ENCODE measurements at places on chromosomes 3 and 15.

DNA sequence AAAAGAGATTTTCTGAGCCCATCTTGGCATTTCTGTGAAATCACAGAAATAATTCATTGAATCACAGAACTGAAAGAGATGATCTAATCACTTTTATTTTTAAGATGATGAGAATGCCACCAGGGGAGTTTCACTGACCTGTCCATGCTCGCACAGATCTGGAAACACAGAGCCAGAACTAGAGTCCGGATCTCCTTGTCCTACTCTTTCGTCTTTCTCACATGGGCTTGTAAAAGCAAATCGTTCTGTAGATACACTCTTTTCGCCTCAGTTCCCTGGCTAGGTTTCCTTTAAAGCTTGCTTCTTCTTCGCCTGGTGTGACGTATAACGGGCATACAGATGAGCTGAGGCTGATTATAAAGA, 122.5 kb upstream of the SPRED1 start:
- no peak for DNase-seq

DNA sequence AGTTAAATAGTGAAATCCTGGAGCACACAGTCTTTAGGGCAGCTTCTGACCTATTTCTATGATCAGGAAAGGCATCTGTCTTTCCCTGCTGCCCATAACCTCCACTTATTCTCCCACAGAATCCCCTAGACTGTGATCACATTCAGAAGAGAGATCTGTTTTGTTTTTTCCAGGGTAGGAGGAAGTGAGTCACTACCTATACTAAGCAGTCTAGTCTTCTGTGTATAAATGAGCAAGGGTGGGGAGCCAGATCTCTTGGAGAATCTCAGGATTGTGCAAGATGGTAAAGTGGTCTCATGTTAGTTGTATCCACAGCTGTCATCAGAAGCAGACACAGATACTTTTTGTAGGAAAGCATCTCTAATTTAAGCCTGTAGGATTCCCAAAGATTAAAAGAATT, 11.8 kb upstream of the FBXO22 start:
- no peak for DNase-seq

DNA sequence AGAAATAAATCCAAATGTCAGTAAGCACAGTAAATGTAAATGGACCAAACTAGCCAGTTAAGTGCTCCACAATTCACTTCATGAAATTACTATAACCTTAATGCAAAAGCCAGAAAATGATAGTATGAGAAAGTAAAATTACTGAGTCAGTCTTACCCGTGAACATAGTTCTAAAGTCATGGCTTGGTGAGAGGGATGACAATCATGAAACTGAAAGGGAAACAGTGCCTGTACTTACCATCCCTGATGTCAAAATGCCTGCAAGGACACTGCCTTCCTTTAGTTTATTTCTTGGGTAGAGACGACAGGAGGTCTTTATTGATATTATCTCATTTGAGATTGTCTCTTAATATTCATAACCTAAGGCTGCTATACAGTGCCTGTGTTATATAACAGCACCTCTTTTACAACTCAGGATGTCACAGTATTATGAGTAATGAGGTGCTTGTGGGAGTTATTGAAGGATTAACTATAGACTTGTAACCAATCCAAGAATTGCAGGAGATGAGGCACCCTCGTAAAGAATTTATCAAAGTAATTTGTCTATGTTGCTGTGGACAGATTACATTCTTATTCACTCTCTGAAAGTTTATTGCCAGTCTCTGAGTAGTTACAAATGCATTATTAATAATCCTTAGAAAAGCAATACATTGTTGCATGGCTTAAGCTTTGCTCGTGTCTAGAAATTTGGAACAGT, 142.9 kb upstream of the BFSP2 start:
- no peak for DNase-seq

GRCh38 chr15:31300981-31301672, 25.5 kb upstream of the KLF13 start:
- DNase-seq: no peak

DNA sequence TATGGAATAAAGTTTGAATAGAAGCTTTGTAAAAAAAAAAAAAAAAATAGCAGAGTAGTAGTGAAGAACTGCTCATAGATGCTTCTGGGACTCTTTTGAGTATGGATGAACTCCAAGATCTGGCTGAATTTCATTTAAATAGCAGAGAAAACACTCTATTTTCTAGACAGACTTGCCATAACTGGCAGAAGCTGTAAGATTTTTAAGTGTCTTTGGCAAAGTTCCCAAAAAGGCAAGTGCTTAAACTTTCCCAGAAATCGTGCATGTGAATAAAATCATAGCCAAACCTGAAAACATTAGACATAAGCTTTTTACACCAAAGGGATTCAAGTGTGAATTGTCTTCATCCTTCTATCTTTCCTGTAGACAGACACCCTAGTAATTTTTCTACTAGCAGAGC, 110.3 kb upstream of the MITF start:
- DNase-seq: no peak

- no peak for DNase-seq
These were observed 353.6 kb upstream of the SLCO3A1 start for GRCh38 chr15:91499774-91500383.

DNA sequence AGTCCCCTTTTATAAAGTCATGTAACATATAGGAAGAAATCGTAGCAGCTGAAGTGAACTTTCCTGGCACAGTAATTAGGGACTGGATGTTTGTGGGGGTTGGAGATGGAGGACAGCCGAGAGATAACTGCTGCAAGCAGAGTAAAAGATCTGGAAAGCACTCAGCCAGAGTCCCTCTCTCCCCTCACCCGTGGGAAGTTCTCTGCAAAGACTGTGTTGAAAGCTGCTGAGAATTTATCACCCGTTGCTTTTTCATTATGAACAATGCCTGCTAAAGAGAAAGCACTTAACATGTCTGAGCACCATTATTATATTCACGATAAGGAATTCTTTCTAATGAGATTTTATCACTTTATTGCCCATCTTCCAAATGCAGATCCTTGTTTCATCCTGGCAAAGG, 248.8 kb downstream of the SHOX2 start:
- DNase-seq: no peak

All from bone marrow (tissue), 2 donors.